ENCODE measurements at places on chromosomes 4 and X.

GRCh38 chr4:77163641-77164040 lies 6.6 kb downstream of the CCNG2 start:
- DNase-seq = no peak

- DNase-seq = no peak
These were observed 129.7 kb upstream of the EDNRA start for GRCh38 chr4:147351083-147351787.

DNA sequence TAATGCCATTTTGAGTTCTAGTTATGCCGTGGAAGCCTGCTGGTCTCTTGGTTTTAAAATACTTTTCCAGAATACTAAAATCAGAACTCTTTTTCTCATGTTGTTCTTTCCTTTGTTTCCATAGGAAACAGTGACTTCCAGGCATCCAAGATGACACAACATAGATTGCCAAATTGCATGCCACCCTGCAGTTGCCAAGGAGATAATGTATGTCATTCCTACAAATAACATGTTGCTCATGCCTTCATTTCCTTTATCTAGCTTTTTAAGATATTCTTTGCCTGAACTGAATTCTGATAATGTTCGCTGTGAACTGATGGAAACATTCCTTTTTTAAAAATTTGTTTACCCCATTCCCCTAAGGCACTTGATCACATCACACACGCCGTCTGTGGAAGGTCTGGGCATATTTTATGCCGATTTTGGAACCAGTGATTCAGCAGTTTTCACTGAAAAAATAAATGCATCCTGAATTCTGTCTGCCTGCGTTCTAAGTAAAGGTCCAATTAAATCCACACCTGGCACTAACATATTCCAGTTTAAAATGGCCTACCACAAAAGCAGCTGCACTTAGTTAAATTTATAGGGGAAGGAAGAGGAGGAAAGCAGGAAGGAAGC lies 38.0 kb upstream of the COX7B2 start:
- DNase-seq = no peak

DNA sequence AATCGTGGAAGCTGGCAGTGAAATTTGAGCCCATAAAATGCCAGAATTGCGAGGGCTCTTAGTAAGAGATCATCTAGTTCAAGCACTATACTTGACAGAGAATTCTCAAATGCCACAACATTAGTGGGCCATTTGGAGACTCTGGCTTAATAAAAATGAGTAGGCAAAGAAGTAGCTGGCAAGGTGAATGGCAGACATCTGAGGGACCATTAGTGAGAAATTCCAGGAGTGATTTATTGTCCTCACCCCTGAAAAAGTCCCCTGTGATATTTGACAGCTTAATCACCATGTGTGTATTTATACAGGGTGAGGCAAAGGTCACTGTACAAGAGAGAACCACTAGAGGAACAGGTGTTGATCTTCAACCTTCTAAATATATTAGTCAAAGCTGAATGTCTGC lies 207.5 kb downstream of the CHRDL1 start:
- DNase-seq = no peak

DNA sequence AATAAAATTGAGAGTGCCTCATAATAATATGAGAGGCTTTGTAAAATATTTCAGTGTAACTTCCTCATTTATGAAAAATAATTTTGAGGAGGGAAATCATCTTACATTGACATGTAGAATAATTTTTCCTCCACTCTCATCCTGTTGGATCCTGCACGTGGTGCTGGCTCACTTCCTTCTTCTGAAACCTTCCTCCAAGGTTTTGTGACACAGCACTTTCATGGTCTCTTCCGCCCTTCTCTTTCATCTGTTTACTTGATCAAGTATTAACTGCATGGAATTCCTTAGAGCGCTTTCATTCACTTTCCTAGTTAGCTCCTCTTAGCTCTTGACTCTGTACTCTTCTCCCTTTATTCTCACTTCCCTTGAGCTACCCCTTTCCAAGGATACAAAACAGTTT lies 246.5 kb downstream of the RAPGEF2 start:
- no peak for DNase-seq

DNA sequence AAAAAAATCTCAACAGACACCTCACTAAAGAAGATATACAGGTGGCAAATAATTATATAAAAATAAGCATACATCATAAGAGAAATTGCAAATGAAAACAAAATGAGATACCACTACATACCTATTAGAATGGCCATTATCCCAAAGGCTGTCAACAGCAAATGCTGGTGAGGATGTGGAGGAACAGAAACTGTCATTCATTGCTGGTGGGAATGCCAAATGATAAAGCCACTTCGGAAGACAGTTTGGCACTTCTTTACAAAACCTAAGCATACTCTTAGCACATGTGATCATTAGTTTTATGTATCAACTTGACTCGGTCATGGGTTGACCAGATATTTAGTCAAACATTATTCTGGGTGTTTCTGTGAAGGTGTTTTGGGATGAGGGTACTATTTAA lies 13.5 kb upstream of the MANBA start:
- no peak for DNase-seq

GRCh38 chr4:174435974-174436373 lies 86.3 kb downstream of the HPGD start:
- no peak for DNase-seq

All from stimulated activated naive B cell treated with anti-CD40 and anti-IgM and Interleukin-4, amounts not matched to agents 10 μg/mL and 1 μg/mL and 100 μg/mL, for 72 hours (primary cell).